Suprapubic skin (tissue), 4 donors: ENCODE measurements at places on chromosomes 2 and 18. TPM values are rescaled to one million over a fixed set of nuclear protein-coding genes. Genes with fewer than 3 reads are reported as not detected.
A peak's percentile ranks its signal among the peaks of the same experiment; 100 is the strongest.

The RNF152 gene
- 83.0 TPM for total RNA-seq

The MDH1B gene
- total RNA-seq, result 0.98 TPM

- no peak overlapping the region for H3K4me3 ChIP-seq
- H3K27me3 ChIP-seq, result no peaks in the 10 kb centered on the region
- H3K36me3 ChIP-seq, result no peaks in the 10 kb centered on the region
Observed at GRCh38 chr18:570697-571096, 9.5 kb upstream of the CETN1 start.

- no peaks in the 10 kb centered on the region for H3K27me3 ChIP-seq
- peak overlapping the region; percentile 85 for H3K27ac ChIP-seq
- H3K4me1 ChIP-seq, result peaks cover 58% of the 10 kb centered on the region
- DNase-seq, result no peak
- peak overlapping the region; percentile 50 for H3K4me3 ChIP-seq
- no peaks in the 10 kb centered on the region for H3K36me3 ChIP-seq
Observed at GRCh38 chr18:55419132-55419946, 168.7 kb downstream of the TCF4 start.

- H3K4me1 ChIP-seq, result no peaks in the 10 kb centered on the region
- no peaks in the 10 kb centered on the region for H3K27me3 ChIP-seq
- no peak overlapping the region for H3K4me3 ChIP-seq
- H3K27ac ChIP-seq, result no peak overlapping the region
- DNase-seq, result no peak
Observed at GRCh38 chr18:69787825-69788547, 159.7 kb downstream of the CD226 start.

GRCh38 chr2:12244070-12244469 lies 472.7 kb upstream of the TRIB2 start:
- H3K27me3 ChIP-seq, result no peaks in the 10 kb centered on the region
- H3K4me1 ChIP-seq, result no peaks in the 10 kb centered on the region
- DNase-seq, result no peak
- H3K36me3 ChIP-seq, result no peaks in the 10 kb centered on the region
- H3K27ac ChIP-seq, result no peak overlapping the region

DNA sequence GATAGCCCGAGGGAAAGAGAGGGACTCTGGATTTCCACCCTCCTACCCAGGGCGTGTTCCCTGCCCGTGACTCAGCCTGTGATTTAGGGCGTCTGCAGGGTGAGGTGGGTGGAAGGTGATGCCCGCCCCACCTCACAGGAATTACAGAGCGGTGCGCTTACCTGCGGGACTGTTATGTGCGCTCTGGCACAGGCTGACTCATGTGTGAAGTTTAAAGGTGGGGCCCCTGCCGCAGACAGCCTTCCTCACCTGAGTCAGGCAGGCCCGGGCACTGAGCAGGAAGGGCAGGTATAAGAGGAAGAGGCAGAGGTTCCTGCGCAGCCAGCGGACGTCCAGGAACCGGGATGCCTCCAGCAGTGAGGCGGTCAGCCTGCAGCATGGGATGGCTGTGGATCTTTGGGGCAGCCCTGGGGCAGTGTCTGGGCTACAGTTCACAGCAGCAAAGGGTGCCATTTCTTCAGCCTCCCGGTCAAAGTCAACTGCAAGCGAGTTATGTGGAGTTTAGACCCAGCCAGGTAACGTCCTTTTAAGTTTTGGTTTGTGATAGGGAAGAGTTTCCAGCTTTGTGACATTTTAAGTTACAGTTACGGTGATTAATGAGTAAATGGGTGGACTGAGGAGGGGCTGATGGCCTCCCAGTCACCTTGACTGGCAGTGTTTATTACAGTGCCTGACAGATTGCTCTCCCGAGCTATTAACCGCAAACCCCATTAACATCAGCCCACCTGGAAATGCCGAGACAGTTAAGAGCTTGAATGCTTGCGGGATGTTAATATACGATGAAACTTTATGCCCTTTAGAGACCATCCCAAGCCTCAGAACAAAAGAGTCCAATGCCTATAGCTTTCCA lies 141.6 kb upstream of the TTC39C start:
- peaks cover 11% of the 10 kb centered on the region for H3K36me3 ChIP-seq
- peaks cover 11% of the 10 kb centered on the region for H3K4me1 ChIP-seq
- H3K27ac ChIP-seq, result peak overlapping the region; percentile 67
- no peaks in the 10 kb centered on the region for H3K27me3 ChIP-seq
- DNase-seq, result peak; percentile 71

DNA sequence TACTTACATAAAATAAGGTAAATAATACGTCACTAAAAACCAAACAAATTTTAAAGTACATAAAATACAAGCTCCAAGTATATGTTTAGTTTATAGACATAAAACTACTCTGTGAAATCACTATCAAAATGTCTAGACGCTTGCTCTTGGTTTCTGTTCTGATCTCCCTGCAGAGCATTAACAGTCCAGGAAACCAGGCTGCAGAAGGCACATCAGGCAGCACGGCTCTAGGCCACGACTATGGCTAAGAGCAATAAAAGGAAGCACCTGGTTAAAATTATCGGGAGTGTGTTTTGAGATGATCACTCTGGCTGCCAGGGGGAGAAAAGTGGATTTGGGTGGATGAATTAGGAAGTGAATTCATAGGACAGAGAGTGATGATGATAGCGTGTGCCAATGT lies 196.0 kb upstream of the SPHKAP start:
- DNase-seq, result no peak
- no peaks in the 10 kb centered on the region for H3K4me1 ChIP-seq
- no peaks in the 10 kb centered on the region for H3K36me3 ChIP-seq
- H3K27me3 ChIP-seq, result no peaks in the 10 kb centered on the region

- H3K4me3 ChIP-seq, result no peak overlapping the region
- H3K4me1 ChIP-seq, result no peaks in the 10 kb centered on the region
- H3K27ac ChIP-seq, result no peak overlapping the region
- no peaks in the 10 kb centered on the region for H3K36me3 ChIP-seq
- H3K27me3 ChIP-seq, result no peaks in the 10 kb centered on the region
- no peak for DNase-seq
Observed at GRCh38 chr18:55079481-55080355, 120.5 kb upstream of the CCDC68 start.

The INO80C gene
- total RNA-seq, result 20.2 TPM

The FAM210A gene
- 9.5 TPM for total RNA-seq

DNA sequence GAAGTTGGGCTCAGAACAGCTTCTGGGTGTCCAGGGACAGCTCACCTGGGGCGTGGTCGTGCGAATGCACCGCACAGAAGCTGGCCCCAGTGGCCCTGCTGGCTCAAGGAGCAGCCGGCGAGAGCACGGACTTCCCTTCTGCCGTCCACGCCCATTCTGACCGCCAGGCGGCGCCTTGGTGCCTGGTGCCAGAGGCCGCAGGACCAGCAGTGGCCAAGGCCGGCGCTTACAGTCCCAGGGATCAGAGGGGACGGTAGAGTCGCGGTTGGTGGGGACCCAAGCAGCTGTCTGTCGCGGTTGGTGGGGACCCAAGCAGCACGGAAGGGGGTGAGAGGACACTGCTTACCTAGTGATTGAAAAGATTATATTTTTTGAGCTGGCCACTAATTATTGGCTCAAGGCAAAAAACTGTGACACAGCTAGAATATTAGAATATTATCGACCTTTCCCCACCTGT lies 25.7 kb downstream of the NPPC start:
- no peak overlapping the region for H3K4me3 ChIP-seq
- no peak for DNase-seq
- no peak overlapping the region for H3K27ac ChIP-seq
- H3K36me3 ChIP-seq, result no peaks in the 10 kb centered on the region
- peaks cover 4% of the 10 kb centered on the region for H3K4me1 ChIP-seq

DNA sequence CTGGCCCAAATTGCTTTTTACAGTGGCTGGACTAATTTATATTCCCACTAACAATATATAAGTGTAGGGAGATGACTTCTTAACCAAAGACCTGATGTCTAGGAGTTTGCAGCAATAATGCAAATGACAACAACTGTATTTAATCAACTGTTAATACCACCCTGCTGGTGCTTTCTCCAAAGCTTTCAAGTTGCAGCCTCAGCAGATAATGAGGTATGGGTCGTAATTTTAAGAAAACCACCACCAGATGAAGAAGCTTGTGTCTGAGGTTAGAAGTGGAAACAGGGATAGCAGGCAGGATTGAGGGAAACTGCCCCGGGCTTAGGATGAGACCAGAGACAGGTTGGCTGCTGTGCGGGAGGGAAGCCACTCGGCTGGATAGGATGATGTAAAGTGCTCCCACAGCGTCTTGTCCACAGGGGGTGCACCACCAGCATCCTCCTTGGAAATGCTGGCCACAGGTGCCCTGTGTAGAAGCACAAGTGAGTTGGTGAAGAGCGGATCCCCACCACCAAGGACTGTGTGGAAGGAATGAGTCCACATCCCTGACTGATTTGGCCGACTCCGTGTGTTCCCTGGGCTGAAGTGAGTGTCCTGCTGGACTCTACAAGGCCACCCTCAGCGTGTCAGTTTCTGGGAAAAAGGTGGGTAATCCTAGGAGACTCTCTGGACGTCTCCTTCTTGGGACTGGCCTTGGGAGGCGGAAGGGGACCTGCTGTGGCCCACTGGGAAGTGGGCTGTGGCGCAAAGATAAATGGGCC lies 76.1 kb upstream of the SMAD2 start:
- H3K4me1 ChIP-seq, result peaks cover 19% of the 10 kb centered on the region
- H3K36me3 ChIP-seq, result no peaks in the 10 kb centered on the region
- peak; percentile 29 for DNase-seq
- H3K27ac ChIP-seq, result no peak overlapping the region
- H3K27me3 ChIP-seq, result no peaks in the 10 kb centered on the region

- no peaks in the 10 kb centered on the region for H3K27me3 ChIP-seq
- no peak for DNase-seq
- no peak overlapping the region for H3K27ac ChIP-seq
- H3K4me3 ChIP-seq, result no peak overlapping the region
Observed at GRCh38 chr18:44730803-44731529, 50.3 kb downstream of the SETBP1 start.

The ASPRV1 gene
- total RNA-seq, result 389 TPM

The AQP12B gene
- total RNA-seq, result not detected

DNA sequence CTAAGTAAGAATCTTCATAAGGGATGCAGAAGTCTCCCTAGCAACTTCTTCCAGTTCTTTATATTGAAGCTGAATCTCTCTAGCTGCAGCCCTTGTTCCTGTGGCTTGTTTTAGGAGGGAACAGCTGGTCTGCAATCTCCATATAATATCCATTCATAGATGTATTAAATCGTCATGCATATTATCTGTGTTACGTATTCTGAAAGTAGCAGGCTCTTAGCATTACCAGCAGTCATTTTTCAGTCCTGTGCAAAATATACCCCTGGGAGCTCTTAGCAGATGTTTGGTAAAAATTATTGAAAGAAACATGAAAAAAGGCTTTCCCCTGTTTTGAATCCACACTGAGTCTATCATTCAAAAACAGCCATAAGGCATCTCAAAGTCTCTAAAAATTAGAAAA lies 385.3 kb downstream of the IRS1 start:
- DNase-seq, result no peak
- no peak overlapping the region for H3K27ac ChIP-seq
- no peaks in the 10 kb centered on the region for H3K36me3 ChIP-seq

DNA sequence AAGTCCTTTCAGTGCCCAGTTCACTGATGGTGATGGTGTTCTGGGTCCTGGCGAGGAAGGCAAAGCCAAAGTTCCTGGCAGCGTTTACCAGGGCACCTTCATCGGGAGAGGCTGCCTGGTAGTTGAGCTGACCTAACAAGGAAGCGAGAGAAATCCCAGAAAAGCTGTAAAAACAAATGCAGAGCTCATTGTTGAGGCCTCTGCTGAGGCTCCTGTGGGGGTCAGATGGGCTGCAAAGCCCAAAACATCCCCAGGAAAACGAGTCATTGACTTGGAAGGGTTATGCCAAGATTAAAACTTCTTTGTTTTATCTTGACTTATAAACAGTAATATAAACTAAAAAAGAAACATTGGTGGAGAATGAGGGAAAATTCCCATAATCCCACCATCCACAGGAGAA lies 53.3 kb upstream of the NARS1 start:
- H3K36me3 ChIP-seq, result peaks cover 28% of the 10 kb centered on the region
- DNase-seq, result no peak
- H3K4me3 ChIP-seq, result no peak overlapping the region
- no peaks in the 10 kb centered on the region for H3K27me3 ChIP-seq

The ALS2 gene
- 24.9 TPM for total RNA-seq

DNA sequence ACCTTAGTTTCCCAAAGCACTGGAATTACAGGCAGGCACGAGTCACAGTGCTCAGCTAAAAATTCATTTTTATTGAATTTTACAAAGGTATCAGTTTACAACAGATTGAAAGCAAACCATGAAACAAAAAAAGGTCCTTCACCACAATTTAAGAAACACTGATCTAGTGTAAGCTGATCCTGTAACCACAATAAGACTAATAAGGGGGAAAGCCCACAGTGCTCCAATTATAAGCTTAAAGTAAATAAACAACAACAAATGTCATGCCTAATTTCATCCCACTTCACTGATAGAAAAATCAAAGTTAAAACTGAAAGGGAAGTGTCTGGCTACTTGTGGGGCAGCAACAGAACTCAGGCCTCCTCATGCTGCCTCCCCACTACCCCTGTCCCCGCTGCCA lies 49.2 kb downstream of the ICA1L start:
- H3K36me3 ChIP-seq, result no peaks in the 10 kb centered on the region
- H3K4me1 ChIP-seq, result no peaks in the 10 kb centered on the region
- no peak overlapping the region for H3K4me3 ChIP-seq
- DNase-seq, result no peak
- H3K27me3 ChIP-seq, result no peaks in the 10 kb centered on the region
- H3K27ac ChIP-seq, result no peak overlapping the region

DNA sequence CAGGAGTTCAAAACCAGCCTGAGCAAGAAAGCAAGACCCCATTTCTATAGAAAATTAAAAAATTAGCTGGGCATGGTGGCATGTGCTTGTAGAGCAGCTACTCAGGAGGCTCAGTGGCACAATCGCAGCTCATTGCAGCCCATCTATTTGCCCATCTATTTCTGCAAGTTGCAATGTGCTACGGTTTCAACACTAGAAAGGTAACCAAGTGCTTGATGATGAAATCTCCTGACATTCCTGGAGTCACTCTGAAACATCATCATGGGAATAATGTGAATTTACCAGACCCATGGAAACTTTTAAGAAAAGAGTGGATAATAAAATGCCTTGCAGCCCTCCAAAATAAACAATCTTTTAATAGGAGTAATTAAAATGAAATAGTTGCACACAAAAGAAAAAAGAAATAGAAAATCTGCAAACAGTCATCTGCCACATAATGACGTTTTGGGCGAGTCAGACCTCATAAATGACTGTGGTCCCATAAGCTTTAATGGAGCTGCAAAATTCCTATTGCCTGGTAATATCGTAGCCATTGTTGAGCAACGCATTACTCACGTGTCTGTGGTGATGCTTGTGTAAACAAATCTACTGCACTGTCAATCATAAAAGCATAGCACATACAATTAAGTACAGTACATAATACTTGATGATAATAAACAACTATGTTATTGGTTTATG lies 46.6 kb upstream of the AMMECR1L start:
- DNase-seq, result no peak
- H3K27me3 ChIP-seq, result no peaks in the 10 kb centered on the region
- H3K27ac ChIP-seq, result no peak overlapping the region
- no peaks in the 10 kb centered on the region for H3K4me1 ChIP-seq
- H3K4me3 ChIP-seq, result no peak overlapping the region
